ENCODE measurements at places on chromosomes 13 and 19.

- peak; percentile 60 for DNase-seq
These were observed at the start of gene FRY for GRCh38 chr13:32031025-32031814. Gene FRY, plus strand, starts transcription at chr13:32031774. Its CDS starts 22 bp downstream, at chr13:32031796.

DNA sequence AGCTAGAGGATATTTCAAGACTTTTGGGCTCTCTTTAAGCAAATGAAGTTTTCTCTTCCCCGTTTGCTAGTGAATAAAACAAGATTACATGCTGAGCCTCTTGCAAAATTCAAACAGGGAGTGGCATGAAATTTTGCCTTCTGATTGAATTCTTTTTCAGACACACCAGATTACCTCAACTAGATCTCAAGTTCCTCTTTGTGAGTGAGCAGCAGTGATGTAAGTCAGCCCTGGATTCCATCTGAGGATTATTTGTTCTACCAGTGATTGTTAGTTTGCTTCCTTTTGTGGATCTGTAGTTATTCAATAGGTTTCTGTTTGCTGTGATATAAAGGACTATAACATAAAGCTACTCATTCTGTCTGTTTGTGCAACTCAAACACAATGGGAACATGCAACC lies 407.7 kb downstream of the LMO7 start:
- no peak for DNase-seq

DNA sequence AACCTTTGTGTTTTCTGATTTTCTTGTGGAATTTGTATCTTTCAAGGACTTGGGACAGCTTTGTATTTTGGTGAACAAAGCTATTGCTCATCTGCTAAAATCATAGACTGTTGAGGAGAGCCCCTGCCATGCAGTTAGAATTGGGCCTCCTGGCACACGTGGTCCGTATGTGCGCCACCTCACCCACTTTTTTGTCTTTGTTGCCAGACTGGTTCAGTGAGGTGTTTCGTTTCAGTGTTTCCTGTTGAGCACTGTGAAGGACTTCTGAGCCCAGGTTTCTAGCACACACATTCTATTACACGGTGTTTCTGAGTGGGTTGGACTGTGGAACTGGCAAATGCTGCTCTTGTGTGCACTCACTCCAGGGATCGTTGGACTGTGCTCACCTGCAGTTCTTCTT lies 37.6 kb upstream of the RNF113B start:
- DNase-seq, result no peak

DNA sequence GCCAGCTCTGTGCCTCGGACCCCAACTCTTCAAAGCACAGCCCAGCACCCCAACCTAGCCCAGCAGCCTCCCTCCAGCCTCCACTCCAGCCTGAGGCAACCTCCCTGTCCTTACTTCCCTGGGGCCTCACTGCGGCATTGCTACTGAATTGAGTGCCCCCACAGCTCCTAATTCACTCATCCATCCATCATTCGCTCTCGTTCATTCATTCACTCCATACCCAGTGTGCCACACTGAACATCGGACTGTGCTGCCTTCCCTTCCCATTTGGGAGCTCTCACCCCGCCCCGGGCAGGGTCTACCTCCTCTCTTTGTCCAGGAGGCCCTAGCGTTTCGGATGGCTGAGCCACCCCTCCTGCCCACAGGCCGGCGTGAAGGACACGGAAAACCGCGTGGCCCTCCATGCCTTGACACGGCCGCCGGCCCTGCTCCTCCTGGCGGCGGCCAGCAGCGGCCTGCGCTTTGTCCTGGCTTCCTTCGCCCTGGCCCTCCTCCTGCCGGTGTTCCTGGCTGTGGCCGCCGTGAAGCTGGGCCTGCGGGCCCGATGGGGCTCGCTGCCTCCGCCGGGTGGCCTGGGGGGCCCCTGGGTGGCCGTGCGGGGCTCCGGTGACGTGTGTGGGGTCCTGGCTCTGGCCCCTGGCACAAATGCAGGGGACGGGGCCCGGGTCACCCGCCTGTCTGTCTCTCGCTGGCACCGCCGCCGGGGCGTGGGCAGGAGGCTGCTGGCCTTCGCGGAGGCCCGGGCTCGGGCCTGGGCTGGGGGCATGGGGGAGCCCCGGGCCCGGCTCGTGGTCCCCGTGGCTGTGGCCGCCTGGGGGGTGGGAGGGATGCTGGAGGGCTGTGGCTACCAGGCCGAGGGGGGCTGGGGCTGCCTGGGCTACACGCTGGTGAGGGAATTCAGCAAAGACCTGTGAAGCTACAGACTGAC lies 1.3 kb downstream of the NAT14 start:
- no peak for DNase-seq

DNA sequence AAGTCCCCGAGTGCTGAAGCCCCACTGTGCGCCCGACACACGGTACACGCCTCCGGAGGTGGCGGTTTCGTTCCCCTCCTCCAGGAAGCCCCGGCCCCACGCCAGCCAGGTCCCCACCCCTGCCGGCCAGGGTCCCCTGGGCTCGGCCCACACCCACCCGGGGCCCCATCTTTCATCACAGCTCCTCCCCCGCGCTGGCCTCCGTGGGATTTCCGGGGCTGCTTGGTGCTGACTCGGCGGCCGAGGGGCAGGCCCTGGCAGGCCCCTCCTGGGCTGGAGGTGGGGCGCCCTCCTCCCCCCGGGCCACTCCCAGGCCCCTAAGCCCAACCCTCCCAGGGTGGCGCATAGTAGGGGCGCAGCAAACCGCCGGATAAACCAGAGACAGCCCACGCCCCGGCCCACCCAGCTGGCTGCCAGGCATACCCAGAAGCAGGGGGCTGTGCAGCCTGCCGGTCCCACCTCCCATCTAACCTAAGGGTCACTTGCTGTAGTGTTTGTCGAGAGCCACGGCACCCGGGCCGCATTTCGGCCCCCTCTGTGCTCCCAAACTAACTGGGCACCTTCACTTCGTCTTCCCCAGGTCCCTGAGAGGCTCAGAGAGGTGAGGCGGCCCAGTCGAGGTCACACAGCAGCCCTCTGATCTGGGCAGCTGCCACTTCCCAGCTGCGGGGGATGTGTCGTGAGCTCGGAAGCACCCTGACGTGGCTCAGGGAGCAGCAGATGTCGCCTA lies 6.6 kb downstream of the ZBTB7A start:
- DNase-seq, result no peak

DNA sequence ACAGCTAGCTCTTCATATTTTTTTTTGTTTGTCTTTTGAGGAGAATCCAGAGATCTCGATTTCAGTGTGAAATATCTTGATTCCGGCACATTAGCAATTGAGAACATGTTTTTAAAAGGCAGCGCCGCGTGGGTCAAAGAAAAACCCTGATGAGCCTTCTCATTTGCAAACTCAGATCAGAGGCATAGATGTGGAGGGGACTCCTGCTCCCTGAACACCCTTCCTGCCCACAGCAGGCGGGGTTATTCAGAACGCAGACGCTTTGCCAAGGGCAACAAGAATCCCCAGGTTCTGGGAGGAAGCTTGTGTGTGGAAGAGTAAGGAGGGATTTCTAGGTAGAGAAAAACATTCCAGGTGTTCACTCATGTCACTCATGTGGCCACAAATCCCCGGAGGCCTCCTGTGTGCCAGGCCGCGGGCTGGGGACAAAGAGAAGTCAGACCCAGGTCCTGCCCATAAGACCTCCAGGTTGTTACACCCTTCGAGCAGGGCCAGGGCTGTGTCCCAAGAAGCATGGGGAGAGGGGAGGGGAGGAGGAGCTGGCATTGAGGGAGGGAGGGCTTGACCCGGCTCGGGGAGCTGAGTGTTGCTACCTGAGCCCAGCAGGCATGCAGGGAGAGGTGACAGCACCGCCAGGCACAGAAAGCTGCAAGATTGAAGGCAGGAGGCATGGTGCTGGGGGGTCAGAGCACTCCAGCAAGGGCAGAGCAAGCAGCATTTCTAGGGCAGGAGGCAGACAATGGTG lies 15.9 kb upstream of the IGLON5 start:
- DNase-seq, result no peak

DNA sequence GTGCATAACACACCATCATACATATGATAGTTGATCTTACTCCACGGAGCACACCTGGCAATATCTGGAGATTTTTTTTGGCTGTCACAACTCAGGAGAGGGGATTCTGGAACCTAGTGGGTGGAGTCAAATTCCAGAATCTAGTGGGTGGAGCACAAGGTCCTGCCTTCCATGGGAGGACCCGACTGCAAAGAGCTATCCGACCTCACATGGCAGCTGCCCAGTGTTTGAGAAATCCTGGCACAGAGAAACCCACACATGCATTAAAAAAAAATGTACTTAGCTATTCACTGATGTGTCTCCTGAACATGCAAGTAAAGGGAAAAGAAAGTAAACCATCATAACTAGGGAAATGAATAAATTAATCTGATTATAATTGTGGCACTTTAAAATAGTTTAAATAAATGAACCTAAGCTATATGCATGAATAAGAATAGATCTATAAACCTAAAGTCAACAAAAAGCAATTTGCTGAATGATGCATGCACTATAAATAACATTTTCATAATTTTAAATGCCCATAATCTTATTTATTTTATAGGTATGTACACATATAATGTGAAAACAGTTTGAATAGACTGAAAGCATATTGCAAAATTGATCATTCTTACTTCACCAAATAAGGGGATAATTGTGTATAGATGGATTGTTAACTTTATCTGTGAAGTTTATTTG lies 300.3 kb downstream of the MYO16 start:
- no peak for DNase-seq

DNA sequence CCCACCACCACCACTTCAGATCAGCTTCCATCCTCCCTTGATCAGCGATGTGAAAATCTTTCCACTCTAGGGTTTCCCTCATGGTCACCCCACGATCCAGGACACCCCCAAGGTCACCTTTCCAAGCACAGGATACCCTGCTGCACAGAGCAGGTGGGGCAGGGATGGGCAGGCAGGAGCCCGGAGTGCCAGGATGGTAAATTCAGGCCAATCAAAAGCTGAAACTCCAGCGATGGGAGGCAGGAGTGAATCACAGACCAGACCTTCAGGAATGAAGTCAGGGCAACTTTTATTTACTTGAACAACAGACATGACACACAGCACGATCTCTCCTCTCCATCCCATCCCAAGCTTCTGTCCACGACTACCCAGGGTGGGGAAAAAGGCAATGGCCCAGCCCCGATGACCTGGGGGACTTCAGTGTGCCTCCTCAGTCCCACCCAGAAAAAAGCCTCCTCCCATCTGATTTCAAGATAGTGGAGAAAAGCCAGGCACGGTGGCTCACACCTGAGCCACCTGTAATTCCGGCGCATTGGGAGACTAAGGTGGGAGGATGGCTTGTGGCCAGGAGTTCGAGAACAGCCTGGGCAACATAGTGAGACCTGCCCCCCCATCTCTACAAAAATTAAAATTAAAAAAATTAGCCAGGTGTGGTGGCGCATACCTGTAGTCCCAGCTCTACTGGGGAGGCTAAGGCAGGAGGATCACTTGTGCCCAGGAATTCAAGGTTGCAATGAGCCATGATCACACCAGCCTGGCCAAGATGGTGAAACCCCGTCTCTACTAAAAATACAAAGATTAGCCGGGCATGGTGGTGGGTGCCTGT lies 39.2 kb downstream of the ZSWIM4 start:
- DNase-seq, result no peak

DNA sequence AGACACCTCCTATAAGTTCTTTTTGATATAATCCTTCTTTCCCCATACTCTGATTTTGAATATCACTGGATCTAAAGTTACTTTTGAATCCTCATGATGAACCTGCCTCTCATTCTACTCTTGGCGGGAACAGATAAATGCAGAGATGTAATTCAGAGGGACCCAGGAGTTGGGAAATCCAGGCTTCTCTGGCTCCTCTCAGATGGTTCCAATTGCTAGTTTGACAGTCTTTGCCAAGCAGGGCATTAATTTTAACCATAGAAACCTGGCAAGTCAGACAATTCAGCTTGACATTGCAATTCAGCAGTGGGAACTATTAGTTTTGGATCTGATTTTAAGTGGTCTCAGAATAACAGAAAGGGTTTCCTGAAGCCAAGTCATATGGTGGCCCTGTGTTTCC lies 67.3 kb upstream of the KLF12 start:
- no peak for DNase-seq

DNA sequence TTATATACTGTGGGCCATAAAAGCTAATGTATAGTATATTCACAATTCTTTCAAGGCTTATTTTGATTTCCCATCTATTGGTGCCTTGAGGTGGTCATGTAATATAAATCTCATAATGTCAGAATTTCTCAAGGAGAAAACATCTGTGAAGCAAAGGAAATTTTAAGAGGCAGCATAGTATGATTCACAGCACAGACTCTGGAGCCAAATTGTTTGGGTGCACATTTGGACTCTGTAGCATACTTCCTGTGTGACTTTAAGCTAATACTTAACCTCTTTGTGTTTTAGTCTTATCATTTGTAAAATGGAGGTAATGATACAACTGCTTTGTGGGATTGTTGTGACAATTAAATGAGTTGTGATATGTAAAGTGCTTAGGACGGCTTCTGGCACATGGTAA lies 67.6 kb downstream of the PIBF1 start:
- no peak for DNase-seq

DNA sequence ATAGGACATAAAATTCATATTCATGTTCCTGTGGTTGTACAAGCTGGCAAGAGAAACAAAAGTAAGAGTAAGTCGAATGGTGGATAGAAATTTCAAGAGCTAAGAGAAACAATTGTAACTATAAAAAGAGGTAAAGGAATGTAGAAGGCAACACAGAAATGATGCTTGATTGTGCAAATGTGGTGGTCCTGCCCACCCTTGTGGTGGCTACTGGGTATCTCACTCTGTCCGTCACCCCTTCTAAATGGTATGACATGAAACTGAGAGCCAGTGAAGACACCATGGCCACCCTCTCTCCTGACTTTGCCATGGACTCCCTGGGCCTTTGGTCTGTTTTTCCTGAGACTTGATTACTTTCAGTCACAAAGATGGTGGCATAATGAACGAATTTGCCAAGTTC lies 925.9 kb upstream of the SLITRK6 start:
- DNase-seq, result no peak

- DNase-seq, result no peak
These were observed 46.0 kb upstream of the ZNF681 start for GRCh38 chr19:23804676-23805075.

DNA sequence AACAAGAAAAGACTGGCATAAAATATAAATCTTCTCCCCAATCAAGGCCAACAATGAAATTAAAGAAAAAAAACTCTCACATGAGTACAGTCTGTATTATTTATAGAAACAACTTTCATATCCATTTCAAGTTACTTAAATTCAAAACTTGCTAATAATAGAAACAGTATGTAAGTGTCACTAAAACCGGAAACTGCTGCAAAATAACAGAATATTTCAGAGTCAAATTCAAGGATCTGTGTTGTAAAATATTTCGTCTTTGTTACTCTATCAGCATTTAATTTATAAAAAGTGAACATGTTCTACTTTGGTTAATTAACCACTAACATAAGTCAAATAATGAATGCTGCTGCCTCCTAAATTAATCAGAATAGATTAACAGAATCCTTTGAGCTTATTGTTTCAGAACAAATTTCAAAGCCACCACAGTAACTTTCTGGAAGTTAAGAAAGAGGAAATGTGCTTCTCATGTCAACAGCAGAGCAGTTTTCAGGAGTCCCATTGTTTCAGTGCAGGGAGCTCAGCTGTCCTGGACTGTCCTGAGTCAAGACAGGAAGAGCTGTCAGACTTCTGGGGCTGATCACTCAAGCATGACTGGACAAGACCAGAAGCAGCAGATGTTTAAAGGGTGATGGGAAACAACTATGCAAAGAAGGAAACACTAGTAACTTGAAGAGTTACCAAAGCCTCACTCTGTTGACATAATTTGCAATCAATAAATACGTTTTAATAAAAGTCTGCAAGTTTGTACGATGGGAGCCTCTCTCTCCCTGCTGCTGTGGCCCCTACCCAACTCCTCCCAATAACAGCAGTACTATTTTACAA lies 76.9 kb downstream of the FOXO1 start:
- peak; percentile 40 for DNase-seq

GRCh38 chr19:2631213-2631821 lies 71.2 kb downstream of the GNG7 start:
- DNase-seq, result peak; percentile 26

GRCh38 chr13:110330491-110331011 lies 23.5 kb downstream of the COL4A2 start:
- no peak for DNase-seq

Data from MM.1S (cell line).